ENCODE measurements at places on chromosomes 7 and 10.

GRCh38 chr10:95392681-95393164 lies 101.9 kb upstream of the PDLIM1 start:
- no peak for DNase-seq

GRCh38 chr10:94075506-94075905 lies 81.8 kb downstream of the PLCE1 start:
- no peak for DNase-seq

- DNase-seq = no peak
Observed at GRCh38 chr7:130987092-130987491, 253.1 kb upstream of the KLF14 start.

GRCh38 chr7:64872351-64873154 lies 30.5 kb upstream of the ZNF273 start:
- DNase-seq = no peak

DNA sequence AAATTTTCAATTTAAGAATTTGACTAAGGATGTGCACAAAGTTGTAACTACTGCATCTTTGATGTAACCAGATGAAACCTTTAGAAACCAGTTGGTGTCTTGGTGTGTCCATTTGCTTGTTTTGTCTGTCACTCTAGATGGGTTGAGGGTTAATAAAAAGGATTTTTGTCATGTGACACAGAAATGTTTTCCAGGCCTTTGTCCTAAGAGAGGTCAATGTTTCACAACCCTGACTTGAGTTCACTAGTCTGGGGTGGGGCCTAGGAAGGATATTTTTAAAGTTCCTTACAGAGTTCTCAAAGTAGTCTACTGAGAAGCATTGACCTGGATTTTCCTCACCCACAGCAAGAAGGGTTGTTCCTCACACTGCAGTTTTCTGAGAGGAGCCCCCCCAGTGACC lies 90.3 kb downstream of the HERPUD2 start:
- DNase-seq = no peak

GRCh38 chr7:101180130-101180755 lies at the start of gene NAT16:
NAT16 (minus strand) TSS chr7:101180293; CDS start chr7:101174807, 5,486 bp downstream.
- DNase-seq = no peak

GRCh38 chr7:142476077-142476476 lies 218.2 kb upstream of the PRSS58 start:
- DNase-seq = no peak

DNA sequence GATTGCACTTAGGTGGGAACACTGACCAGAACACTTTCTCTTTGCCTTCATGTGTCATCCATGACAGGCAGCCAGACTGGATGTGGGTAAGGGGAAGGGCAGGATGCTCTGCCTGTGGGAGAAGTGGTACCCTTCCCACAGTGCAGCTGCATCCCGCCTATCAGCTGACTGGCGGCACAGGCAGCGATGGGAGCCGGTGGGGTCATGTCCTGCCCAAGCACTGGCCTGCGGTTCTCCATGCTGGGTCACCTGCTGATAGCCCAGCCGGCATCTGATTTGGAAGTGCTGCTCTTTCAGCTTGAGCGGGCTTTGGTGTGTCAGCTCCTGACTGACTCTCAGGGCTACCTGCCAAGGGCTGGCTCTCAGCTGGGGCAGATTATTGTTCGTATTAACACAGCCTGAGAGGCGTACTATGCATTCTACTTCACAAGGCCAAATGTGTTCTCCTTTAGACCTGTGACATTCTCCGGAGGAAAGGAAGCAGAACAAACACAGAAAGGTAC lies 105.2 kb upstream of the PDLIM1 start:
- no peak for DNase-seq

GRCh38 chr7:108235451-108236061 lies 105.4 kb upstream of the LAMB4 start:
- no peak for DNase-seq

GRCh38 chr10:22736134-22736533 lies 21.8 kb upstream of the PIP4K2A start:
- DNase-seq = no peak

DNA sequence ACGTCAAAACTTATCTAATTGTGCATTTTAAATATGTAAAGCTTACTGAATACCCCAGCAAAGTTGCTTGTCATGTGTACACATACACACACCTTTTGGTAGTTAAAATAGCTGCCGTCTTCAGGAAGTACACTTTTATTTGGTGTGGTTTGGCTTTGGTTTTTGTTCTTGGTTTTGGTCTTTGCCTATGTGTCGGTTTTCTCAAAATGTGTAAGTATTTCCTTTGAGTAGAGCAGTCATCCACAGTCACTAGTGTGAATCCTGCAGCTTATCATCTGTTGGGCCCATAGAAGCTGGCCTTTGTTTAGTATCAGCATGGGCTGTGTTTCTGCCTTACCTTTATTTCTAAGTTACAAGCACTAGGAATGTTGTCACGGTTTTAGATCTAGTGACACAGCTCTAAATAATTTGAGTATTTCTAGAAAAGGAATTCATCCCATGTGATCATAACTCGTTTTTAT lies 35.3 kb downstream of the NET1 start:
- DNase-seq = no peak

GRCh38 chr7:137343281-137343841 lies at the start of gene PTN:
PTN (minus strand) TSS chr7:137343733; CDS start chr7:137254973, 88,760 bp downstream.
- no peak for DNase-seq

GRCh38 chr10:32413513-32413912 lies 32.4 kb upstream of the CCDC7 start:
- no peak for DNase-seq

Measured in iPS DF 6.9 (cell line).